ENCODE measurements at places on chromosomes 7 and 10. TPM values are rescaled to one million over a fixed set of nuclear protein-coding genes. Genes with fewer than 3 reads are reported as not detected.

DNA sequence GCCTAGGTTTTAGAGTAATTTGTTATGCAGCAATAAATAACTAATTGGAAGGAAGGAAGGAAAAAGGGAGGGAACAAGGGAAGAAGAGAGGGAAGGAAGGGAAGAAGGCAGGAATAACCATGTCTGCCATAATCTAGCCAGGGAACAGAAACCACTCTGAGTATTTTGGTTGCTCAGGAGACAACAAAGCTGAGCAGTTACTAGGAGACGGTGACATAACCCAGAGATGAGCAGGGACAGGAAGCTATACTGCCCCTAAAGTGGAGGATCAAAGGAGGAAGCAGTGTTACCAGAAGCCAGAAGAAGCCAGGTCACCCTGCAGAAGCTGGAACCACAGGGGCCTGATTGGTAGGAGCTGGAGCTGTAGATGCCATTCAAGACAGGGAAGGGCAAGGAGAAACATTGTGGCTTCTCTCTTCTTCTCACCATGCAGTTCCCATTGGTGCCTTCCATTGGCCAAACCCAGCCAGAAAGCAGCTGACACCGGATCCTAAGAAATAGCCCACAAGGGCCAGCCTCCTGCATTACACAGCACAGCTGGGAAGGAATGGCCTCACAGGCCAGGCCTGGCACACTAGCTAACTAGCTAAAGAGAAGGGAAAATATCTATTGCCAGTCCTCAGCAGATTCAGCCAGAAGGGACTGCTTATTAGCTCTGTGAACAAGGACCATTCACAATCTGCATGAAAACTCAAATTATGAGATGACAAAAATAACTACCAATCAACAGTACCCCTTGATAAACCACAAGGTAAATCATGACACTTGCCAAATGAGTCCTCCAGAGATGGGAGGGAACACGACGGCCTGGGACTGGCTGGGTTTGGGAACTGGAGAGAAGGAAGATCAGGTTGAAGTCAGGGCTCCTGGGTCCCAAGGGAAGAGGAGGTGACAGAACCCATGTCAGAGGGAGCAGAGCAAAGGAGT, 184.5 kb upstream of the NFE2L3 start:
- H3K36me3 ChIP-seq = no peaks in the 10 kb centered on the region
- H3K27ac ChIP-seq = no peak overlapping the region
- H3K4me3 ChIP-seq = no peak overlapping the region
- no peaks in the 10 kb centered on the region for H3K27me3 ChIP-seq
- no peak for DNase-seq
- no peaks in the 10 kb centered on the region for H3K4me1 ChIP-seq

GRCh38 chr10:123909426-123909825, 17.8 kb upstream of the CPXM2 start:
- H3K36me3 ChIP-seq = no peaks in the 10 kb centered on the region
- DNase-seq = no peak
- no peak overlapping the region for H3K4me3 ChIP-seq

CLDN3 gene
- total RNA-seq = not detected

TFEC gene
- under 0.01 TPM for total RNA-seq

CTAGE8 gene
- 0.83 TPM for total RNA-seq

HMX3 gene
- total RNA-seq = not detected

Data from fibroblast of lung (primary cell).